ENCODE measurements at places on chromosomes 4 and X. TPM values are rescaled to one million over a fixed set of nuclear protein-coding genes. Genes with fewer than 3 reads are reported as not detected.

DNA sequence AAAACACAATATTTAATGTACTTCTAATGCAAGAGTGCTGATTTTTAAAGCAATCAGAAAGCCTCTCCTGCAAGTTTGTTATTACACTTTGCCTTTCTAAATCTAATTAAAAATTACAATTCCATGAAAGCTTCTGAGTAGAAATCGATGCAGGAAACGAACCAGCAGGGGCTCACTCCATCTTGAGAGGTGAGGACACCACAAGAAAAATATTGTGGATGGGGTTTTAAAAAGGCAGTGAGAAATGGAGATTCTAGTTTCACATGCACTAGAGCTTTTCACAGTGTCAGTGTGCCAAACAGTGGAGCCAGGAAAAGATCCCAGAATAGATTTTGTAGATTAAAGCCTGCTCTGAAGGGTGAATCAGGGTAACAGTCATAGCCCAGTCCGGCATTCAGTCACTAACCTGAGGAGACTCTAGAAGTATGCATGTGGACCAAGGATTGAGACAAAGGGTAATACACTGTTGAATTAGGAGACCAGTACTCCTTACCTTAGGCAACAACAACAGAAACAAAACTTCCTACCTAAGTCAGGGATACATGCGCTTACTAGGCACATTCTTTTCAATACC, 362.3 kb downstream of the NAF1 start:
- no peak for DNase-seq
- H3K4me1 ChIP-seq = no peaks in the 10 kb centered on the region
- H3K36me3 ChIP-seq = no peaks in the 10 kb centered on the region
- no peak overlapping the region for H3K4me3 ChIP-seq
- H3K27ac ChIP-seq = no peak overlapping the region

- no peaks in the 10 kb centered on the region for H3K36me3 ChIP-seq
- no peaks in the 10 kb centered on the region for H3K4me1 ChIP-seq
- no peak overlapping the region for H3K27ac ChIP-seq
These were observed 4.6 kb upstream of the LUZP4 start for GRCh38 chrX:115284877-115285276.

MAGEB17 gene
- total RNA-seq = 0.44 TPM

GRCh38 chr4:5184606-5185005, 133.3 kb downstream of the STK32B start:
- no peak overlapping the region for H3K4me3 ChIP-seq
- no peaks in the 10 kb centered on the region for H3K4me1 ChIP-seq
- H3K27ac ChIP-seq = no peak overlapping the region
- no peaks in the 10 kb centered on the region for H3K36me3 ChIP-seq
- H3K27me3 ChIP-seq = no peaks in the 10 kb centered on the region

CXCL1 gene
- total RNA-seq = 31.3 TPM

USP26 gene
- not detected for total RNA-seq

HS6ST2 gene
- total RNA-seq = 0.32 TPM
